ENCODE measurements at places on chromosomes 3 and 15.

- no peak for DNase-seq
Measured at GRCh38 chr3:46843508-46843907, 19.7 kb downstream of the MYL3 start.

- DNase-seq: no peak
Measured at GRCh38 chr3:4716706-4717362, 223.7 kb downstream of the ITPR1 start.

GRCh38 chr3:56383092-56383491 is 85.2 kb downstream of the ERC2 start:
- DNase-seq: no peak

DNA sequence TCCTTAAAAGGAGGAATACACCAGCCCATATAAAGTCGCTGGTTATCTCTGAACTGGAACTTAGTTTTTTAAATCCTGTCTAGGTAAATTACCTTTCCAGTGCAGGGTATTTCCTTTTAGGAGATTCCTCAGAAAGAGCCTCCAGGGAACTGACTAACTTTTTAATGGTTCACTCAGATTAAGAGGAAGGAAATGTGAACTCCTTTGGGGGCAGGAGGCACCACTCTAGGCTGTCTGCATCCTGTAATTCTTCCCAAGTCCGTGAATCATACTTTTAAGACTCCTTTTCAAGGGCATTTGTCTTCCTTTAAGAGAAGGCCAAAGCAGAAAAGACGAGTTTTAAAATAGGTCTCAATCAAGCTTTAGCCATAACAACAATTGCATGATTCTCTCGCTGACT is 871.2 kb upstream of the NR2F2 start:
- no peak for DNase-seq

DNA sequence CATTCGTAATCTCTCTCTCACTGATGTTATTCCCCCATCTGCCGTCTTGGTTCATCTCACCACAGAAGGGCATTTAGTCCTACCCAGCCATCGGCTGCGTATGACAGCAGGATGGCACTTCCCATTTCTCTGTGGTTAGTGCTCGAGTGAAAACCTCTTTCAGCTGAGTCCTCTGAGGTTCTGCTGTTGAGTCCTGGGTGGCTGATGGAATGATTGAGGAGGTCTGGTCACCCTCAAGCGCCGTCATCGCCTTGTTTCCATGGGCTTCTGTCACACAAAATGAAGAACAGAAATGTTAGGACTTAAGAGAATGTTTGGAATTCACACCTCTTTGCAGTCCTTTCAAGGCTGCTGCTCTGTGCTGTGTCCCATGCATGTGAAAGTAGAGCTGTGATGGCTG is 9.4 kb upstream of the SACM1L start:
- DNase-seq: no peak

DNA sequence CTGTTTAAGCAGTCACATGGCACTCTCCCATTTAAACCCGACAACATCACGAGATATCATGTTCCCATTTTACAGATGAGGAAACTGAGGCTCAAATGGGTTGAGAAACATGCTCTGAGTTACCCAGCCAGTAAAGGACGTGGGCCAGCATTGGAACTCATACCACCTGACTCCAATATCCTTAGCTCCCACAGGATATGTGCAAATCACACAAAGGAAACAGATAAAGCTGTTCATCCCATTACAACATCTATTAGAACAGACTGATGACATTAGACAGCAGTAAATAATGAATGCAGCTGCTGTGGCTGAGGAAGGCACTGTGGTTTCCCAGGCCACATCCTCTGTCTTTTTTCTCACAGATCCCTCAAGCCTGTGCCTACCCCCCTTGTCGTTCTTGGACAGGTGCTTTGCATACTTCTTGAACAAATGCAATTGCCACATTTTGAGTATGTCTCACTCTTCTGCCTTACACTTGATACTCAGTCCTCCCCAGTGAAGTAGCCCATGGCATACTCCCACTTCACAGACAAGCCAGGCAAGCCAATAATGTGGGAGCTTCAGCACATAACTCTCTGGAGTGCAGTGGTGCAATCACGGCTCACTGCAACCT is 17.7 kb downstream of the FRMD4B start:
- DNase-seq: no peak

GRCh38 chr3:51388286-51389029 is 2.6 kb upstream of the RBM15B start:
- no peak for DNase-seq
